ENCODE measurements at places on chromosomes 7 and 10.

DNA sequence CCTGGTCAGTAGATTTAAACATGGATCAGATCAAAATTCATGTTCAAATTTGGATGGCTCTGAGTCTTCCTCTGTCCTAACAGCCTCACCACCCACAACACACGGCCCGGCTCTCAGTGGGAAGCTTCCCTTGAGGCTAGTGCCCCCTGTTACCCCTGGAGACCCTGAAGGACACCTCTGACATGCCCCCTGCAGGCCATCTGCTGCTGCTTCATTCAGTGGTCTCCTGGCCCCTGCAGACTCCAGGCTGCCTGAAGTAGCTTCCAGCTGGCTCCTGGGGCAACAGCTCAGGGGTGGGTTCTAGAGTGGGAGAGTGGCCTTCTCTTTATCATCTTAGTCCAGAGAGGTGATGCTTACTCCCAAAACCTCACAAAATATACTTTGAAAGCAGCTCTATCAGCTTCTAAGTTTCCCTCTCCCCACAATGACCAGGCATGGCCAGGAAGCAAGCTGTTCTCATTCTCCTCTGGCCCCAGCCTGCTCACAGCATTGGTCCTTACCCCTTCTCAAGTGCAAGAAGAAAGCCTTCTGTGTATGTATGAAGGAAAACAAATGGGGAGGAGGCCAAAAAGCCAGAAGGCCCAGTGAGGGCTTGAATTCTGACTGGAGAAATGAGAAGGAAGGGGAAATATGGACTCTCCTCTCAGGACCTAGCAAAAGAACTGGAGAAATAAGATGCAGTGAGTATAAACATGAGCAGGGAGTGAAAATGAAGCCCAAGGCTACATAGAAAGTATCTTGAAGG lies 189.6 kb upstream of the INHBA start:
- no peak for DNase-seq

DNA sequence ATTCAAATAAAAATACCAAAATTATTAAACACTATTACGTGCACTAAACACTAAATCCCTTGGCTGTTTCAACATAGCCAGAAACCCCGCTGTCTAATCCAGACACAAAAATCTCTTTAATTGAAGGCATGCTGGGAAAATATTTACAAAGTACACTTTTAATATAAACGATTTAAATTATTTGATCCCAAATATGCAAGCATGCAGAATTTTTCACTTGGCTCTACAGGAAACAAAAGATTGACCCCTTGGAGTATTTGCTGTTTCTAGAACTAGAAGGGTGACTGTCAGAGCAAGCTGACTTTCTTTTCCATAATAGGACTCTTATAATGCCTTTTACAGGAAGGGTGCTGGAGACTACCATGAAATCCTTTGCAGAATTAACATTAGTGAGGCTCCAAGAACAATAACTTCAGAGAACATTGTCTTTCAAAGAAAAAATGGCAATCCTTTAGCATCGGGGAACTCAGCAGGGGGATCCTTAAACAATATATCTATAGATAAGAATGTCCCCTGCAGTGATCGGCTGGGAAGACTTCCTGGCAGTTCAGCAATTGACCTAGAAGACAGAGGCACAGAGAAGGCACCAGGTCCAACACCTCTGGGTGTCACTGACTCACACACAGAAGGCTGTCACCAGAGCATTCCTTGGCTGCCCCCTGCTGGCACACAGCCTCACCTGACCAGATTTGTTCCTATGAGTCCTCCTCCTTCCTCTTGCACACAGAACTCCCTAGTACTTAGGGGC lies 55.8 kb upstream of the MRLN start:
- peak; percentile 5 for DNase-seq

DNA sequence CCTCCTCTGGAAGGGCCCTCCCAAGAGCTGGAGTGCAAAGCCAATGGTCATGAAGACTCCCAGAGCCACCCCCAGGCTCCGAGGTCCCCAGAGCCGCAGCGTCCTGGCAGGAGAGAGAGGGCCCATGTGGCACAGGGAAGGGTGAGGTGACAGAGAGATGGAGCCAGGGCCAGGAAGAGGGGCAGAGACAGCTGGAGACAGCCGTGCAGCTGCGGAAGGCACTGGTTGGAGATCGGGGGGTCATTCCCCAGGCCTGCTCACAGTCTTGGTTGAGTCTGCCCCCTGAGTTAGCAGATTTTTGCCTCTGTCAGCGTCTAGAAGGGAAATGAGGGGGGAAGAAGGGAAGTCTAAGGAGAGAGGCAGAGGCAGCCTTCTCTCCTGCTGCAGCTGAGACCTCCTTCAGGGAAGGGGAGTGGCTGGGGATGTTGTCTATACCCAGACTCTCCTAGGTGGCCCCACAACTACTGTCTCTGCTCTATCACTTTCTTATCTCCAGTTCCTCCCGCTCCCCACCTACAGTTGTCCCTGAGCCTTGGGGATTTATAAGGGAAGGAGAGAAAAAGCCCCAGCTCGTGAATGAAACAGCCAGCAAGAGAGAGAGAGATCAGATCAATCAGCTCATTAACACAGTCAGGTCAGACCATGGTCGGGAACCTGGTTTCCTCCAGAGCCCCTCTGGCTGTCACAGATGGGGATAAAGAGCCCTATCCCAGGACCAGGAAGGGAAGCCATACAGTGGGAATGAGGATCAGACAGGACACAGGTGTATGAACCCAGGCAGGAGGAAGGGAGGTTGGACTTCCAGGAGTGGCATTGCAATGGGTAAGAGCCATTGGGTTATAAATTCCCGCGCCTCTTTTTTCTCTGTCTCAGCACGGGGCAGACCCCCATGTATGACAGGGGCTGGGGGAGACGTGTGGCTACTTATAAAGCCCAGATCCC lies 1.2 kb downstream of the GAL3ST4 start:
- DNase-seq = no peak

DNA sequence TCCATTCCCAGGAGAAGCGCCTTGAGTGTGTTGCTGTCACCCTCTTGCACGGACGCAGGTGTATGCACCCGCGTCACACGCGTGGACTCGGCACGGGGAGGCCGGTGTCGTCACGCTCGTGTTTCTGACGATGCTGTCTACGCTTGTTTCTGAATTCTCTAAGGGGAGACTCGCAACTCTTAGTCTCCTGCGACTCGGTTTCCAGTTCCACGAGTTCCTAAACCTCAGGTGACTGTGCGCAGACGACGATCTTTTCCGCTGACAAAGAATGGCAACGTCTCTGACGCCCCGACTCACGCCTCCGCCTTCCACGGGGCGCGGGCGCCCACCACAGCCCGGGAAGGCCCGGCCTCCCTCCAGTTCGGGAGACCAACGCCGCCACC lies 579 bp downstream of the IDI1 start:
- DNase-seq = no peak

DNA sequence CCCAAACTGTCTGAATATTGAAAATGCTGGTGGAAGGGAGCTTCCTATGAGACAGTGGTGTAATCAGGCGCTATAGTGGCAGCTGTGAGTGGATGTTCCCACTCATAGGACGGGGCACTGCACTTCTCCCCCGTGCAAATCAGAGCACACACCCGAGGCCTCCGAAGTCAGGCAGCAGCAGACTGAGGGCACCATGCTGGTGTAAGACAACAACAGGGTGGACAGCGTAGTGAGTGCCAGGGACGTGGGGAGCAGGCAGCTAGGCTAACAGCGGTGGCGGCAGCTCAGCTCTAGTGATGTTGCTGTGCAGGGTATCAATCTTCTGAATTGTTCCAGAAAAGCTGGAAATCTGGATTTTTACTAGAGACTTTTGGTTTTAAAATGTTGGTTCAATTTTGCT lies 19.2 kb downstream of the C10orf53 start:
- DNase-seq = no peak

DNA sequence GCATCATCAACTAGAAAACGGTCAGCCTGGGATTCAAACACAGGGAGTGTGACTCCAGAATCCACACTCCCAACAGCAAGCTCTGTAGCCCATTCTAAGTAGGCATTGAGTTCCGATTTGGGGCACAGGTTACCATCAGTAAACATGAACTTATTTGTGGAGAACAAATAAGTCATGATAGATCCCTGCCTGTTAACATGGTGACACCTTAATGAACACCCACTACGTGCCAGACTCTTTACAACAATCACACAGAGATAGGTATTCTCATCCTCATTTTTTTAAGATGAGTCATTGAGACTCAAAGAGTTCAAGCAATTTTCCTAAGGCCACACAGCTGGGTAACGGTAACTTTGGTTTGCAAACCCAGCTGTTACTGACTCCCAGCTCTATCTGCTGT lies 91.5 kb downstream of the LYZL2 start:
- DNase-seq = no peak

- no peak for DNase-seq
Measured at GRCh38 chr10:28633750-28634149, 43.6 kb upstream of the BAMBI start.
